Motor neuron (in vitro differentiated cells): ENCODE measurements at places on chromosomes 7 and 10.

GRCh38 chr10:8543361-8544056 lies 489.0 kb downstream of the GATA3 start:
- no peak for ATAC-seq

DNA sequence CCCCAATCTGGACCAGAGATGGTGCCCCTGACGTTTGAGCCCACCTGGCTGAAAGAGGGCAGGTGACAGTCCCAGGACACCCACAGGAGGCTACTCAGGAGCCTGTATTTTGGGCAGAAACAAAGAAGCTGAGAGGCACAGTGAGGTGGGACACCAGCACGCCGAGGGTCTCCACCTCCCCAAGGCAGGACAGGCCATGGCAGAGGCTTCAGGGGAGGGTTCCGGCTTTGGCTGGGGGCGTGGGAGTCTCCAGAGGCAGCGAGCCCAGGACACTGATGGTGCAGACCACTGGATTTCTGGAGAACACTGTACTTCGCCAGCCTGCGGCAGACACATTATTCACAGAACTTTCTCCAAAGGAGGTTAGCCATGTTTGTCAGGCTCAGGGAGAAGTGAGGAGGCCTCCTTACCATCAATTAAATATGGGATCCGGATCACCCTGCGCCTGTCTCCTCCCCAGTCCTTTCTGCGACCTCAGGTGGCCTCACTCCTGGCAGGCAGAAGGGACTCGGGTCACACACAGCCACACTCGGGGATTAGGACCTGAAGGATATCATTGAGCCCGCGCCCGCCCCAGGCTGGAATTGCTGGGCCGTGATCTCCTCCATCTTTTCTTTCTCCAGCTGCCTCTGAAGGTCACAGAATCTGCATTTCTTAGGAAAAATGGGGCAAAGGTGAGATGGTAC lies 98.3 kb downstream of the MKI67 start:
- no peak for ATAC-seq

DNA sequence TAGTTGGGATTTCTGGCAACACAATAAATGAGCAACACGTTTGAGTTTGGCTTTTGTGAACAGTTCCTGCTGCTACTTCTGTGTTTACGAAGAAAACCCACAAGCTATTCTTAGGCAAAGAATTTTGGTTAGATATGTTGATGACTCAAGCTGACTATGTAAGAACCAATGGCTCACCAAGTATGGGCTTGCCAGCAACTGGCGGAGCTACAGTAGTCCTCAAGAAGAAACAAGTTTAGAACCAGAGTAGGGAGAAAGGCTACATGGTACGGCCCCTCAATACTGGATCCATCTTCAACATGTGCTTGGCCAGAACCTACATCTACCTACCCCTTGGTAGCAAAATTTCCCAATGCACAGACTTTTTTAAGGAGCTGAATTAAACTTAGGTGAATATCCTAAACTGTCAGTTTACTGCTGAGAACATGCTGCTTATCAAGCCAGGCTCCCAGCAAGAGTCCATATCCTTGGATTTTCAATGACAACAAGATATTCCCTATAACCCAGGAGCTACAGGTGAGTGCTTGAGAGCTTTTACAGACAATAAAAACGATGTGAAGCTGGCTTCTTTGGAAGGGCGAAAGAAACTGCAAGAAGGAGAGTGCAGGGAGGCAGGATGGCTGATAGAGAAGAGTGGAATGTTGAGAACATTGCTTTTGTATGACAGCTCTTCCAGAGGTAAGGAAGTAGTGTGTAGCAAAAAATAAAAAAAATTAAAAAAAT lies 74.3 kb upstream of the ASAH2 start:
- no peak for ATAC-seq

GRCh38 chr7:46397591-46397990 lies 476.5 kb upstream of the IGFBP3 start:
- no peak for ATAC-seq

DNA sequence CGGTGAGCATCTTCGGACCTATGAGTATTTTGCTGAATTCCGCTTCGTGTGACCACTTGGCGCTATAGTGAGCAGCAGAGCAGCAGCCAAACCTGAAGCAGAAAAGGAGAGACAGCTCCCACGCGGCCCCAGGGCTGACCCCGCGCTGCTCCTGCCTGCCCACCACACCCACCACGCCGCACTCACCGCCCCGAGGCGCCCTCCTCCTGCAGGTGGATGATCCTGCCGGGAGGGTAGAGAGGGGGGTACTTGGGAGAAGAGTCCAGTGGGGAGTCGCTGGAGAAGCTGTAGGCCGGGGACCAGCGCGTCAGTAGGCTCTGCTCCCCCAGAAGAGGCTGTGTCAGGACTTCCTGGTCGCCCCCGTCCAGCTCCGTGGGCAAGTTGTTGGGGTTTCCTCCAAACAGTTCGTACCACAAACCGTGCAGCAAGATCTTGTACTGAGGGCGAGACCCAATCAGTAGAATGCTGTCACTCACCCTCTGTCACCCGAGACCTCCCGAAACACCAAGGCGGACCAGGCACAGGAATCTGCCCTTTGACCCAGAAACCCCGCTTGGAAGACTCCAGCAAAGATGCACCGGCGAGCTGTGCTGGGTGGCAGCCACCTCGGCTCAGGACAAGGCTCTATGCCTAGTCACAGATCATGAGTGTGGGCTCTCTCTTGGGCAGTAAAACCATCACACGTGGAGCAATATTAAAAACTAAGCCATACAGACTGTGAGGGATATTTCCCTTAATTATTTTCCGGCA lies 37.6 kb downstream of the DAGLB start:
- ATAC-seq, result no peak
